ACHN (cell line): ENCODE measurements at places on chromosomes 5 and 9.
A peak's percentile ranks its signal among the peaks of the same experiment; 100 is the strongest.

- peak; percentile 78 for DNase-seq
Measured at GRCh38 chr5:32600054-32600622, 14.8 kb downstream of the SUB1 start.

- DNase-seq, result no peak
Measured at GRCh38 chr5:124678468-124678867, 68.0 kb downstream of the ZNF608 start.

DNA sequence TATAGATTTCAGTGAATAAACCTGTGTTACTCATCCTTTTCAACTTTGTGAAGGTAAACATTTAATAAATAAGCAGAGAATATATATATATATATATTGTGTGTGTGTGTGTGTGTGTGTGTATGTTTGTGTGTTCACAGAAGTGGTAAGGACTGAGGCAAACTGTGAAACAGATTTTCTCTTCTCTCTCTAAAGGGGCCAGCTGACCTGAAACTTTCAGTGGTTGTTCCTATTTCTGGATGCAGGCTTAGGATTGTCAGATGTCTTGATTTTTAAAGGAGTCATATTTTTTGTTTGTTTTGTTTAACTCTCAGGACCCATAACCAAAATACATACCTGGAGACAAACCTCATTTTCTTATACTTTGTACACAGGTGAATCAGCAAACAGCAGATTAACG lies 714.9 kb upstream of the MEF2C start:
- no peak for DNase-seq

- DNase-seq, result no peak
Measured at GRCh38 chr5:37886242-37886905, 46.5 kb upstream of the GDNF start.

DNA sequence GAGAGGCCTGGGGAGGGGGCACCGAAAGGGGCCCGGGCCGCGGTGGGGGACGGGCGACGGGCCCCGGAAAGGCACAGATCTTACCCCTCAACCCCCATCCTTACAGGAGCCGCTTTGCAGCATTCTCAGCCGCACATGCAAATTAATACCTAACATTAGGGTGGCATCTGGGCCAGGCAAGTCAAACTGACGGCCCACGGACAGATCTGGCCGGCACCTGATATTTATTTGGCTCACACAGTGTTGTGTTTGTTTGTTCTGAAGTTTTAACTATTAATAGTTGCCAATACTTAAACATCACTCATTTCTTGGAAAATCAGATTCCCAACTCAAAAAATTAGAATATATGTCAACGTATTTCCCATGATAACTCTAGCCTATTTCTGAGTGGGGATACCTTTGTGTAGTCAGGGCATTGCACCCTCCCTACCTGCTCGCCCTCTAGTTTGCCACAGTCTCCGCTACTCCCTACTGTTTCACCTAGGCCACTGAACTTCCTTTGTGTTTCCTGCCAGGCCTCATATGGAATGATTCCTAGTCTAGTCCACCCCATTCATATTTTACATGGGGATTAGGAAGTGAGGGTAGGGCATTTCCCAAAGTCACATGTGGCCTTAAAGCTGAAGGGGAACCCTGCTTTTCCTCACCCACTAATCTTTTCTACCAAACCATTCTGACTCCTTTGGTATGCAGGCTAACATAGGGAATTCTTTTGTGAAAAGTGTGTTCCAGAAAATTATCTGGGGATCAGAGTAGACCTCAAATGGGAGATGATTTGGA lies 71.9 kb upstream of the LARP1 start:
- DNase-seq, result no peak

DNA sequence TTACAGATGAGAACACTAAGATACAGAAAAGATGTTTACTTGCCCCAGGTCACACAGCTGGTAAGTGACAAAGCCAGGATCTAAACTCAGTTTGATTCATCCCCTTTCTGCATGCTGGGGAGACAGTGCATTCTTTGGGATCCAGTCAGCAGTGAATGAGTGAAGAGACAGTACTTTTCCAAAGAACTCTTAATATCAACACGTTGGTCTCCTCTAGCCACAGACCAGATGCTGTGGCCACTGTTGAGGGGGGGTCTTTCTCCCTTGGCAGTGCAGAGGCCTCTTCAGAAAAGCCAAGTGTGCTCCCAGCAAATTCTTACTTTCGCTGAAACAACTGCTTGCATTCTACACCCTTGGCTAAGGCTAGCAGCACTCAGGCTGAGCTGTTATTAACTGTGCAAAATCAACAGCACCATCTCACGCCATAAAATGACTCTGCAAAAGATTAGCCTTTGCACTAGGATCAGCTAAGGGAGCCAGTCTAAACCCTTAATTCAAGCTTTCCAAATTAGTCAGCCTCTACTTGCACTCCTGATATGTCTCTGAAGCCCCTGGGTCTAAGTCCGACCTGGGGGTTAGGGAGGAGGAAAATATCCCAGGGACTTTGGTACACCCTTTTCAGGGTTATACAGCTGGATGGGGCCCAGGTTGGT lies 4.8 kb upstream of the TMEM171 start:
- DNase-seq, result peak; percentile 62

DNA sequence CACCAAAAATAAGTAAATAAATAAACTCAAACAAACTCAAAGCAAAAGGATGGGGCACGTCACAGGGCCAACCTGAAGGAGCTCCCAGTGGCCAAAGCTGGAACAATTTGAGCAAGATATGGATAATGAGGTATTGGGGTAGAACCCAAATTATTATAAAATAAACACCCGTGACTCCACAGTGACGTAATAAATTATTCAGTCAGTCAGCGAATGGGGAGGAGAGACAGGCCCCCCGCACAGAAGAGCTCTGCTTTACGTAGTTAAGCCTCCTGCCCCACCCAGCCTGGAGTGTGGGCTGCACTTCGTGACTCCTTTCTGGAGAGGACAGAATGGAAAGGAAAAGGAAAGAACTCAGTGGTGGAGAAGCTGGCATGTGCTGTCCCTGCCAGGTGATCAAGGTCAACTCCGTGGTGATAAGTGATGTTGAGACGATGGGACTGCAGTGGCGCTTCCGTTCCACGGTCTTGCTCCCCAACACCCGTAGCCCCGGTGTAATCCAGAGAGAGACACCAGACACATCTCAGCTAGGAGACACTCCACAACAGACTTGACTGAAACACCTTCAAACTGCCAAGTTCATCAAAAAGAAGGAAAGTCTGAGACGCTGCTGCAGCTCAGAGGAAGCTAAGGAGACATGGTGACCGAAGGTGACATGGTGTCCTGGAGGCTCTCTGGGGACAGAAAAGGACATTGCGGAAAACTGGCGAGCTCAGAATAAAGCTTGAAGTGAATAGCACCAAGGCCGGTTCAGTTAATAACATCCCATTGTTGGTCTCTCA lies 83.3 kb upstream of the COL5A1 start:
- DNase-seq, result no peak

DNA sequence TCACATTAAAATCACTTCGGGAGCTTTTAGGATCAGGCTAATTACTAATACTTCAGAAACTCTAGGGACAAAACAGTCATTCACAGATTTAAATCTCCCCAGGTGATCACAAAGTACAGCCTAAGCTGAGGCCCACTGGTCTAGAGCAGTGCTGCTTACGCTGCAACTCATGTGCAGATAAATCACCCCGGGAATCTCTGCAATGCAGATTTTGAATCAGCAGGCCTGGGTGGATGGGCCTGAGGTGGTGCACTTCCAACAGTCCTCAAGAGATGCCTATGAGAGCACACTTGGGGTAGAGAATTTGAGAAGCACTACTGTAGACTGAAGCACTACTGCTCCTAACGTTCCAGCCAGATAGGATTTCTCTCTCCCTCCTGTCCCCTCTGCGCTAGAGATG lies 28.4 kb downstream of the CSF1R start:
- DNase-seq, result no peak

DNA sequence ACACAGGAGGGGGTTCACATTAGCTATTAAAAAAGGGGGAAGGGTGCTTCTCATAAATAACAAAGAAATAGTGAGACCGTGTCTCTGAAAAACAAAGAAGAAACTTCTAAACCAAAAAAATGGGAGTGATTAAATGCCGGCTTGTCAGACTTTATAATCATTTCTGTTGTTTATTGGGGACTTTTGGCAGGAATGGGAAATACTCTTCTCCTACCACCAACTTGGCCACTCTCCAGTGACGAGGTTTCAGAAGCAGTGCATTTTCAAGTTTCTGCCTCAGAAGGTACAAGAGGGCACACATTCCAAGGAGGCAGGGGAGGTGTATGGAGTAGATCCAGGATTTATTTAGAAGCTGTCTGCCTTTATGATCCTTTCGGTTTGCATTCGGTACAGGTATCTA lies 46.2 kb downstream of the LIX1 start:
- peak; percentile 29 for DNase-seq

DNA sequence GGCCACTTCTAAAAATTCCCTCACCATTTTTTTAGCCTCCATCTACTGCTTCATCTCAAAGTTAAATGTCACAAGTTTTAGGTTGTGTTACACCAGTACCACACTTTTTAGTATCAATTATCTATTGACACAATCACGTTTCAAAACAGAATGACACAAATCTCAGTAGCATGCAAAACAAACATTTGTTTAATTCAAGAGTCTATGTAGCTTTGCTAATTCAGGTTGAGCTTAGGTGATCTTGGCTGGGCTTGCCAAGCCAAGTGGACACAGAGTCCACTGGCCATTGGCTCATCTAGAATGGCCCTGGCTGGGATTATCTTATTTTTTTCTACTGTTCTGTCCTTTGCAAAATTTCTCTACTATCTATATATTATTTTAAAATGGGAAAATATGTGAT lies 61.9 kb upstream of the JAK2 start:
- DNase-seq, result no peak

- no peak for DNase-seq
Measured at GRCh38 chr5:68086857-68087256, 128.7 kb upstream of the PIK3R1 start.

DNA sequence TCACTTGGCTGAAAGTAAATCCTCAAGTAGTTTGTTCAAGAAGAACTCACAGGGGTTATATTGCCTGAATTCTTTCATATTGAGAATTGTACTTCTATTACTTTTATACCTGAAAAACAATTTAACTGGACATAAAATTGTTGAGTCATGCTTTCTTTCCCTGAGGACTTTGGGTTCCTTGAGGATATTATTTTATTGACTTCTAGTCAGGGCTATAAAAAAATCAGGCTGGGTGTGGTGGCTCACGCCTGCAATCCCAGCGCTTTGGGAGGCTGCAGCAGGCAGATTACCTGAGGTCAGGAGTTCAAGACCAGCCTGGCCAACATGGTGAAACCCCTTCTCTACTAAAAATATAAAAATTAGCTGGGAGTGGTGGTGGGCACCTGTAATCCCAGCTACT lies 17.9 kb upstream of the CDC42SE2 start:
- no peak for DNase-seq

- DNase-seq, result no peak
Measured at GRCh38 chr5:126967808-126968466, 62.4 kb downstream of the MARCHF3 start.

DNA sequence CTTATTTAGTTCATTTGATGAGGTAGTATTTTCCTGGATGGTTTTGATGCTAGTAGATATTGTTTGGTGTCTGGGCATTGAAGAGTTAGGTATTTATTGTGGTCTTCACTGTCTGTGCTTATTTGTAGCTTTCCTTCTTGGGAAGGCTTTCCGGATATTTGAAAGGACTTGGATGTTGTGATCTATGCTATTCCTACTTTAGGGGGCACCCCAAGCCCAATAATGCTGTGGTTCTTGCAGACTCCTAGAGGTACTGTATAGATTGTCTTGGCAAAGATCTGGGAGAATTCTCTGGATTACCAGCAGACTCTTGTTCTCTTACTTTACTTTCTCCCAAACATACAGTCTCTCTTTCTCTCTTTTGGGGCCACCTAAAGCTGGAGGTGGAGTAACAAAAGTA lies 315.7 kb downstream of the MAT2B start:
- no peak for DNase-seq

DNA sequence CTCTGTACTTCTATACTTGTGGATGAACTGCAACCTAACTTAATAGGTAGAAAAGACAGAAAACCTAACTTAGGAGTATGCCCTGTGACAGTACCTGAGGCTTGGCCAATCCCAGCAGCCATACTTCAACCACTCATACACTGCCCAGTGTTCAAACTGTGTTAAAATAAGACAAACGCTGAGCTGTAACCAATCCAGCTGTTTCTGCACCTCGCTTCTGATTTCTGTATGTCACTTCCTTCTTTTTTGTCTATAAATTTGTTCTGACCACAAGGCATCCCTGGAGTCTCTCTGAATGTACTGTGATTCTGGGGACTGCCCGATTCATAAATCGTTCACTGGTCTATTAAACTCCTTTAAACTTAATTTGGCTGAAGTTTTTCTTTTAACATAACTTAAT lies 41.4 kb downstream of the AUH start:
- no peak for DNase-seq

DNA sequence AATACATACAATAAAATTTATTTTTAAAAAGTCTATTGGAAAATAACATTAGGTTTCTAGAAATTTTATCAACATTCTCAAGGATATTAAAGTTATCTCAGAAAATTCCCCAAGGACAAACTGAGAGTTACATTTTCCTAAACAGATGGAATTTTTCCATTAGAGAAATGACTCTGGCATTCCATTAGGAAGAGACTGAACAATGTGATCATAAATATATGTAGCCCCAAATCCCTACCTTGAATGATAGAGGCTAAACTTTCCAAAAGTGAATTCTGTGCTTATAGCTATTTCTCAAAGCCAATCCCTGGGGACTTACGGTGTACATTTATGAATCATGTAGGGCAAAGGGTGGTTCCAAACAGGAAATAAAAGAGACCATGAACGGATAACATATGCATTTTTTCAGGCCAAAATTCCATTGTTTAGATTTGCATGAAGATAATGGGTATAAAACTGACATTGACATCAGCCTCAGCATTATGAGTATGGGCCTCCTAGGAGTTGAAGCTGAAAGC lies 1181.0 kb upstream of the DMAC1 start:
- DNase-seq, result no peak

DNA sequence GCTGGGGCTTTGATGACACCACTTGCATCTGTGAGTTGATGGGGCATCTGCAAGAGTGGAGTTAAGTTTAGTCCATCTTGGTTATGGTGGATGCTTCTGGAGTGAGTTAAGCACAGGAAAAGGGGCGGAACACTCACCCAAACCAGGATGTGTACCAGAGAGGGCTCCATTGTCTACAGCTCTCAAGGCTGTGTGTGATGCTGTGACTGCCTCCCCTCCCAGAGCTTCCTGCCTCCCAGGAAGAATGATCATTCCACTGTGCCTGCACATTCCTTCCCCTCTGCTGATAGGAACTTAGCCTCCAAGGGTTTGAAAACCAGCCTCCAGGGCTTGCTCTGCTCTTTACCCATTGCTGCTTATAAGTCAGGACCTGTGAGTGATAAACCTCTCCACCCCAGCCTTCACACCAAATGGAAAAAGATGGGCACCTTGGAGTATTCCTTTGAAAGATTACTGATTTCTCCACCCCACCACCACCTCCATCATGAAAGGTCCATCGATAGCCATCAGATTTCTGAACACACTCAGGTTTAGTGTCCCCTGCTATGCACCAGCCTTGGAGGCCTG lies 160.1 kb upstream of the SPRY4 start:
- DNase-seq, result no peak

GRCh38 chr9:111896942-111897600 lies 457 bp downstream of the UGCG start:
- DNase-seq, result no peak

GRCh38 chr9:131330814-131331600 lies 41.5 kb downstream of the PLPP7 start:
- DNase-seq, result no peak
